Mammary epithelial cell (primary cell): ENCODE measurements at places on chromosomes 16 and 17.

DNA sequence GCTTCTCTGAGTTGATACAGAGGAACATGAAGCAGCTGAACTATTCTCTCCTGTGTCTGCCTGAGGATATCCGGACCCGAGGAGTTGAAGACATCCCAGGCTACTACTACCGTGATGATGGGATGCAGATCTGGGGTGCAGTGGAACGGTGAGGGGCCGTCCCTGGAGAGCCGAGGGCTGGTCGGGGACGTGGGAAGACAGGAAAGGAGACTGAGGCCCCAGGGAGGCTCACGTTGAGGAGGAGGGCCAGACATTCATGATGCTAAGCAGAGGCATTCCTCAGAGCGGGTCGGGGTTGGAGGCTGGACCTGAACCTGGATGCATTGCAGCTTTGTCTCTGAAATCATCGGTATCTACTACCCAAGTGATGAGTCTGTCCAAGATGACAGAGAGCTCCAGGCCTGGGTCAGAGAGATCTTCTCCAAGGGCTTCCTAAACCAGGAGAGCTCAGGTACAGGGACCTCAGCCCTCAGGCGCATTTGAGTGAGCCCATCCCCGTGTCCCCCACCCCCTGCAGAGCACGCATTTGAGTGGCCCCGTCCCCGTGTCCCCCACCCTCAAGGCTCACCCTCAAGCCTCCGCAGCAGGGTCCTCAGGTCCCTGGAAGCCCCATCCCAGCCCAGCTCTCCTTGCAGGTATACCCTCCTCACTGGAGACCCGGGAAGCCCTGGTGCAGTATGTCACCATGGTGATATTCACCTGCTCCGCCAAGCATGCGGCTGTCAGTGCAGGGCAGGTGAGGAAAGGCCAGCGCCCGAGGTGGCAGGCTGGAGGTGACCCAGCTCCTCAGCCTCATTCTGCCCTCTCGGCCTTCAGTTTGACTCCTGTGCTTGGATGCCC, 8.3 kb downstream of the ALOX15B start:
- no peak for DNase-seq

DNA sequence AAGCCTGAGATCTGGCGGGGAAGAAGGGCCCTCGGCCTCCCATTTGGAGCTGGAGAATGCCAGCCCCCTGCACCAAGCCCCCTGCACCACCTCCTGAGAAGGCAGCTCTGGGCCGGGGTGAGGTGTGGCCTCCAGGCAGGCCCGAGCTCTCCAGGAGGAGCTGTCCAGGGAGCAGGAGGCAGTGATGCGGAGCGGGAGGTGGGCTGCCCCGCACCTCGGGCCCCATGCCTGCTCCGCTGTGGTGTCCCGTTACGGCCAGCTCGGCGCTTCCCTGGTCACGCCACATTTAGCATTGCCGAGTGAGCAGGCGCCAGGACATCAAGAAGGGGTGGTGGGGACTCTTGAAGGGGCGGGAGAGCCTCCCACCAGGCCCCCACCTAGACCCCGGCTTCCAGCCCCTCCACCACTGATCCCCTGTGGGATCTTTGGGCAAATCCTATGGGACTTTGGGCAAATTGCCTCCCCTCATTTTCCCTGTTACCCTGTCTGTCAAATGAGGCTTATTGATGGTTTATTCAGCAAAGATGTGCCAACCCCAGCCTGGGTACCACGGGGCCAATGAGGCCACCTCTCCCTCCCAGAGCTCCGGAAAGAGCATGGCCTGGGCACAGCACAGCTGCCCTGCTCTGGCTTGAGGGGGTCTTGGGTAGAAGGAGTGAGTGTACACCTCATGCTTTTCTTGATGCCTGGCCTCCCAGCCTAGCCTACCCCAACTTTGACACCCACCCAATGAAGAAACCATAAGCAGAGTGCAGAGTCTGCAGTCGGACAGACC, 15.3 kb downstream of the FOXN1 start:
- no peak for DNase-seq

- DNase-seq: no peak
Measured at GRCh38 chr17:67496286-67496685, 119.2 kb downstream of the PITPNC1 start.

DNA sequence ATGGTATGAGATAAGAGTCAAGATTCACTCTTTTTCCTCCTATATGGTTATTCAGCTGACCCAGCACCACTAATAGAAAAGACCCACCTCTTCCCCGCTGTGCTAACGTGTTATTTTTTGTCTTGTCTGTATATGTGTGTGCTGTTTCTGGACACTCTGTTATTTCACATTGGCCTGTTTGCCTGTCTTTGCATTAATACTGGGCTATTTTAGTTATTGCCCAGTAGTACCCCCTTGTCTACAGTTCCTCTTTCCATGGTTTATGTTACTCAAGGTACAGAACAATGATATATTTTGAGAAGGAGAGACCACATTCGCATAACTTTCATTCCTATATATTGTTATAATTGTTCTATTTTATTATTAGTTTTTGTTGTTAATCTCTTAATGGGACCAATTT, 74.0 kb upstream of the SIAH1 start:
- no peak for DNase-seq
